NCI-H524 treated with DMSO at 0.1 percent for 48 hours (cell line): ENCODE measurements at places on chromosomes 6 and 20.

GRCh38 chr6:122778302-122778701, 1.2 kb upstream of the FABP7 start:
- no peak for DNase-seq

GRCh38 chr6:97195117-97195516, 87.9 kb downstream of the MMS22L start:
- DNase-seq, result peak; percentile 9

GRCh38 chr6:148419430-148419829, 76.8 kb downstream of the SASH1 start:
- DNase-seq, result no peak

DNA sequence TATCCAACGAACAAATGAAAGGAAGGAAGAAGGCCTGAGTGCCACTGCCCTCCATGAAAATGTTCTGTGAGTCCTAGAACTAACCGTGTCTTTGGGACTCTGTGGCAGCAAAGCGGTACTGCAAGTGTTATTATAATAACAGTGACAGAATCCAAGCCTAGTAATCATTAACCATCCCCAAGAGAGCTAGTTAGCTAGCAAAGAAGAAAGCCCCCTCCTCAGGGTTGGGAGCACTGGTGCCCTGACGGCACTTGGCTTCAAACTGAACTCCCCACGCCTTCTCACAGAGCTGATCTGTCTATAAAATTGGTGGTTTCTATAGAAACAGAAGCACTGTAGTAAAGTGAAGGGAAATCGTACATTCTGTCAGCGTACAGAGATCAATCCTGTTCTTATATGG, 239.8 kb downstream of the PTPRT start:
- DNase-seq, result no peak

GRCh38 chr20:33113387-33113908, 34.0 kb downstream of the BPIFB4 start:
- DNase-seq, result no peak

- DNase-seq, result peak; percentile 41
These were observed 659 bp downstream of the MCUR1 start for GRCh38 chr6:13813621-13814175.

DNA sequence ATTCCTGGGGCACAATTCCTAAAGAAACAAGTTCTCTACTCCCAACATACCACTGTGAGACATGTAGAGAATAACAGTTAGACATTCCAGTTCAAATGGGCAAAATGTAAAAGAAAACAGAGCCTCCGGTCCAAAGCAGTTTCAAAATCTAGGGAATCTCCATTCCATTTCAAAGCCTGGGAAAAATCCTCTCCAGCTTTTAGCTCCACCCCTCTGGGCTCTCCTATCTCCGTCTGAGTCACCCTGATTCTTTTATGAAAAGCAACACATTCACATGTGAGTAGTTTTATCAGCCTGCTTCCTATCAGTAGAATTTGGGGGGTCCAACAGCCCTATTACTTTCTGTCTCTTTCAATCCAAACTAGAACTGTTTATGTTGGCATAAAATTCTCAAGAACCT, 3.7 kb downstream of the CSNK2A1 start:
- DNase-seq, result no peak

DNA sequence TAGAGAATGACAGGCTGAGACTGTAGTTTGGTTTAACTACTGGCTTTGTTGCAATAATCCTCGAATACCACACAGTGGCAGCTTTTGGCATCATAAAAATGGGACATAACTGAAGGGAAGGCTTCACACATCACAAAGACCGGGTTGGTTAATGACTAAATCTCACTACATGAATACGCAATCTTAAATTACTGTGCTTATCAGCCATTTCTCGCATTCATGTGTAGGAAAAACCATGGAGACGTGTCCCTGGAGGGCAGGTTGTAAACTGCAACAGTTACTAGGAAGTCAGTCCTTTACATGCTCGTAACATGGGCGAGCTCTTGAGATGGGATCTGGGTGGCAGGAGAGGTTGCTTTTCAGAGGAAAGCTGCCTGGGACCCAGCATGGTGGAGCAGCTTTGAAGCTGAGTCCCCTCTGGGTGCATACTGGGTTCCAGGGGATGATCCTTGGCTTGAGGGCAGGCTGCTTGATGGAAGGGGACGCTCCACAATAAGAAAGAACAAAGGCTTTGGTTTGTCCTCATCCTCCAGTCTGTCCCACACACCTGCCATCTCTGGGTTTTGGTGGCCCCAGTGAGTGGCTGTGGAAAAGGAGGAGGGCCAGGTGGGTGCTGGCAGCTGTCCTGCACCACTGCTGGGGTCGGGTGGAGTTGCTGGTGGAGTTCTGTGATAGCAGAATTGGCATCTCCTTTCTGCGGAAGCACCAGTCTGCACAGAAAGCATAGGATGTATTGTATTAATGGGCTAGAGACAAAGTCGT, 2.1 kb downstream of the RPS21 start:
- no peak for DNase-seq

DNA sequence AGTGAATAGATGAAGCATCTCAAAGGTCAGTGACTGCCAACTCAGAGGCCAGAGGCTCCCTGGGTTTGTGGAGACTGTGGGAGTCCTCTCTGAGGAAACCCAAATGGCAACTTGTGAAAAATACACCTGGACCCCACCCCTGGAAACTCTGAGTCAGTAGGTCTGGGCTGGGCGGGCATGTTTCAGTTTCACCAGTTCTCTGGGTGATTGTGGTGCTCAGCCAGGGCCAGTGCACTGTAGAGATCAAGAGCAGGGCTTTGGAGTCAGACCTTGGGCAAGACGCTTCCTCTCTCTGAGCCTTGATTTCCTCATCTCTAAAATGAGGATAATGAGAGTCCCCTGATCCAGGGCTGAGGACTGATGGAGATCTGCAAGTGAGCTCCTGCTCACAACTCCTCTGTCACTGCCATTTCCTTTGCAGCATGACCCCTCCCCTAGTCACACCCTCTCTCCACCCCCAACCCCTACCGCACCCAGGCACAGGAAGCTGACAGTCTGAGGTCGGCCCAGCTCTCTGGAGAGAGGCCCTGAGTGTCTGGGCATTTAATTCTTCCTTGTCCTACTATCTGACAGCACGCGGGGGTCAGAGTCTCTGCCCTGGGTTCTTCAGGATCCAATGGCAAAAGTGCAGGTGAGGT, 5.1 kb downstream of the DEF6 start:
- no peak for DNase-seq

GRCh38 chr20:4161401-4162251, 146.3 kb upstream of the RNF24 start:
- DNase-seq, result no peak

DNA sequence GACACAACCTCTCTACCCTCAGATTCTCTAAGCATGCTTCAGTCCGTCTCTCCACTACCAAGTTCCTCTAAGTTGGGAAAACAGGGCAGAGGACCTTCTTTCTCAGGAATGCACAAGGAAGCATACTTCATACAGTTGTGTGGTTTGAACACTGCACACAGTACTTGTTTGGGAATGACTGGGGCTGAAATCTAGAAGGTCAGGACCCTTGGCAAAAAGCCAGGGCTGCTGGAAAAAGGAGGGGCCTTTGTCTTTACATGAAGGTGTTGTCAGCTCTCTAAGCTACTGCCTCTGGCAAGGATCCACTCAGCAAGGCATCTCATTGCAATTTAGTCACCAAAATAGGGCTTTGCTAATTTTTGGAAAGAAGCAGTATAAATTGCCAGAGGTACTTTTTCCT, 20.7 kb upstream of the HEY2 start:
- DNase-seq, result no peak

- no peak for DNase-seq
These were observed 271.2 kb upstream of the PRDM1 start for GRCh38 chr6:105814745-105815536.

GRCh38 chr6:21741221-21742109, 147.9 kb downstream of the SOX4 start:
- no peak for DNase-seq

- DNase-seq, result no peak
These were observed 30.4 kb downstream of the TCF21 start for GRCh38 chr6:133919362-133919761.

- no peak for DNase-seq
These were observed 492.0 kb upstream of the SULF2 start for GRCh38 chr20:48277266-48277665.

GRCh38 chr6:11467364-11467763, 70.2 kb upstream of the TMEM170B start:
- no peak for DNase-seq

GRCh38 chr20:20217621-20218020, 150.3 kb upstream of the INSM1 start:
- DNase-seq, result no peak

GRCh38 chr6:163181666-163182180, 232.8 kb upstream of the QKI start:
- no peak for DNase-seq

- no peak for DNase-seq
These were observed 124.7 kb upstream of the SPACA1 start for GRCh38 chr6:87922947-87923330.

DNA sequence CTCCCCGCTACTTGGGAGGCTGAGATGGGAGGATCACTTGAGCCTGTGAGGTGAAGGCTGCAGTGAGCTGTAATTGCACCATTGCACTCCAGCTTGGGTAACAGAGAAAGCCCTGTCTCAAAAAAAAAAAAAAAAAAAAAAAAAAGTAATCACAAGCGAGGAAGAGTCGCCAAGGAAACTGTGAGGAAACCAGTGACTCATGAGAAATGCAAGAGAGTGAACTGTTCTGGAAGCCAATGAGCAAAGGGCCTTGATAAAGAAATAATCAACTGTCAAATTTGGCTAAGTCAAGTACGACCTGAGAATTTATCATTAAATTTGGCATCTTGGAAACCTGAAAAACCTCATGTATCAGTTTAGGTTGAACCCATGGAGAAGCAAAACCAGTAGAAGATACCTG, 16.1 kb upstream of the LAMP5 start:
- DNase-seq, result no peak

GRCh38 chr6:154638369-154638768, 94.8 kb upstream of the SCAF8 start:
- DNase-seq, result no peak

- DNase-seq, result no peak
These were observed 243.8 kb upstream of the PLN start for GRCh38 chr6:118304321-118304720.

DNA sequence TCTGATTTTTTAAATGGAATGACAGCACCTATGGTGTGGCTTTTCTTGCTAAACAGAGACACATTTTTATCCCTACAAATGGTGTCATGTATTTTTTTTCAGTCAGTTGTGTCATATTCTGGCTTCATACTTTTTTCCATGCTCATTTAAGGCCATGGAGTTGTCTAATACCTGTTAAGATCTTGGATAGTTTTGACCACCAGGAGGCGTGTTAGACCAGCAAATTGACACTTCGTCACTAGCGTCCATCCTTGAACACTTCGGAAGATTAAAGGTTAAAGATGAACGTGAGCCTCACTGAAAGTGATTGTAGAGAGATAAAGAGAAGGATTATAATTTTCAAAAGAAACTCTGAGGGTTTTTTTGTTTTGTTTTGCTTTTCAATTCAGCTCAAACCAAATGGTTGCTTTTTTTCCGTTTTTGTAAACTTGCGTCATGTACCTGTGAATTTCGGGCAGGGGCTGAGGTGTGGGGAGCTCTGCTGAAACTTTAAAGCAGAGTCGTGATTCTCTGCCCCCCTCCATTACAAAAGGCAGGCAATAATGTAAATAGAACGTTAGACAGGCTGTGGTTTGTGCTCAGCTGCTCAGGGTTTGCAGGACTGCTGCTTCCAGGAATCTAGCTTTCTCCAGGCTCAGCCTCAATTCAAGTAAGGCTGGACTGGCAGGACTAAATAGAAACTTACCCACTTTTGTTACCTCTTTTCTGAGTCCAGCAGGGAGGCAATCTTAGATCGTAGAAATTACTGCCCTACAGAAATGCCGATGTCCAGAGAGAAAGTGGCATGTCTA, 245.1 kb downstream of the FOXA2 start:
- peak; percentile 12 for DNase-seq

DNA sequence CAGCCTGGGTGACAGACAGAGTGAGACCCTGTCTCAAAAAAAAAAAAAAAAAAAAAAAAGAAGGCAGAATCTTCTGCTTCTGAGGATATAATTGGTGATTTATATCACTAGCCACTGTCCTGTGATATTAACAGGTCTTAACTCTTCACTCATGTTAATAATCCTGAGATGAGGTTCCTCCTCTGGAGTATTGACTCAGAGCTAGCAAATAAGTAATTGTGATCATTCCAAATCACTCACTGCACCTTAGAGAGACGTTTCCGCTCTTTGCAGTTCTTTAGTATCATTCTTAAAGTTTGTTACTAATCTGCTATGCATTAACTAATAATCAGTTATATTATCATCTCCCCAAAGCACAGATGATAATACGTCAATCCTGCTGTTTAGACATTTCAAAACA, 41.6 kb upstream of the NOX3 start:
- DNase-seq, result no peak

DNA sequence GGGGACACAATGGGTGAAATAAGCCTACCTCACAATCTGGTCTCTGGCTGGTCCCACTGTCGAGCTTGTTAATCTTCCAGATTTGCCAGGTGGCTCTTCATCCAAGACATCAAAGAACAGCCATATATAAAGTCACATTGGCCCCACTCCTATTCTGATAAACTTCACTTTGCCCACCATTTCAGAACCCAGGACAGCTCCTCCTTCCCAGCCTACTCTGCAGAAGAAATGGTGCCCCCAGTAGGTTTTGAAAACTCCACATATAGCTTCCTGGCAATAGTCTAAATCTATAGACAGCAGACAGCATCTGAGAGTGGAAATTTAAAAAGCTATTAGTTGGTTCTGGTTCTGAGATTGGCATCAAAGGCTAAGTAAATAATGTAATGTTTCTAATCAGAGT, 143.1 kb upstream of the PCSK2 start:
- no peak for DNase-seq

DNA sequence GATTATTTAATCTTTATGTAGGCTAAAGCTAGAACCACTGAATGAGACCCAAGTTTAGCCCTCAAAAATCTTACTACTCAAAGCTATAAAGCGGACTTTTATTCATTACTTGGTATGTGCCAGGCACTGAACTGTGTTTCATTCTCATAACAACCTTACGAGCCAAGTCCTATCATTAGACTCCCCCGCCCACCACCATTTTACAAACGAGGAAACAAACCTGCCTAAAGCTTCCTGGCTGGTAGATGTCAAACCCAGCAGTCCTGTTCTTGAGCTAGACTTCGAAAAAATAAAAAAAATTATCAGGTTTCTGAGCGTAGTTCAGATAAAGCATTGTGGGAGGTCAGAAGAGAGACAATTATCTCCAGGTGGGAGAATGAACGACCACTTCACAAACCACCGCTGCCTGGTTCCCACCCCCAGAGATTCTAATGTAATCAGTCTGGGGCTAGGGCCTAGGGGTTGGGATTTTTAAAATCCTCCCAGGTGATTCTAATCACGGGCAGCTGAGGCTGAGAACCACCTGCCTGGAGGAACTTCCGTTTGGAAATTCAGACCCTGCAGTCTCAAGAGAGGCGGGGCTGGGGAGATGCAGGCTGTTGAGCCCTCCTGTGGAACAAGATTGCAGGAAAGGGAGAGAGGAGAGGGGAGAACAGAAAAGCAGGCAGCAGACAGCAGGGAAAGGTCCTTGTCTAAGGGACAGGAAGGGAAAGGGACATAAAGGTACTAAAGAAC, 8.6 kb downstream of the ADTRP start:
- DNase-seq, result no peak

DNA sequence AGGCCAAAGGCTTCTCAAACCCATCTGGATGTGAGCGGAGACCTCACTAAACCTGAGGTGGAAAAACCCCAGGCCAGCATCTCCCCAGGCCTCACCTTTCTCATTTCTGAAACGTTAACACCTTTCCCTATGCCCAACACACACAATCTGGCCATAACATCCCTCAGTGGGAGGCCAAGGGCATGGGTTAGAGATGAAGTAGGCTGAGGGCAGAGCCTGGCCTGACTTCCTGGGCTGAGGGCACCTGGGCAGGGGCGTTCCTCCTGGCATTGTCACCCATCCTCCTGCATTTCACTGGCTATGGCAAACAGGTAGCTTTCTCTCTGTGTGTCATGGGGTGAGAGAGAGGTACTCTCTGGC, 8.4 kb downstream of the MOCS1 start:
- no peak for DNase-seq
